ENCODE measurements at places on chromosomes 4 and X. TPM values are rescaled to one million over a fixed set of nuclear protein-coding genes. Genes with fewer than 3 reads are reported as not detected.

GRCh38 chrX:141760761-141761160 lies 62.2 kb upstream of the SPANXD start:
- no peak for DNase-seq

DNA sequence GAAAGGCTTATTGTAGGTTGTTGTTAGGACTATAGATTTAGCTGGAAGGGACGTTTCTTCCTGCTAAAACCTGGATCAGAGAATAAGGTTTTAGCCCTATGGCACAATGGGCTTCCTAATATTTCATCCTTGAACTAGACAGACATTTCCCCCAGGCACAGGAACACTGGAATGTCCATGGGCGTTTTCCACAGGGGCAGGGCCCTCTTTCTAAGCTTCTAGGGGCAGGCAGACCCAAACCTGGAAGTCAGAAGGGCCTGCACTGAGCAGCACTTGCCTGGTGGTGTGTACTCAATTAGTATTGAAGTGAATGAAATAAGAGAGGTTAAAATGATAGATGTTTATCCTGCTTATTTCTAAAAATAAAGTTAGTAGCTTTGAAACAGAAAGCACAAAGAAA lies 41.1 kb downstream of the CASP6 start:
- no peak for DNase-seq

DNA sequence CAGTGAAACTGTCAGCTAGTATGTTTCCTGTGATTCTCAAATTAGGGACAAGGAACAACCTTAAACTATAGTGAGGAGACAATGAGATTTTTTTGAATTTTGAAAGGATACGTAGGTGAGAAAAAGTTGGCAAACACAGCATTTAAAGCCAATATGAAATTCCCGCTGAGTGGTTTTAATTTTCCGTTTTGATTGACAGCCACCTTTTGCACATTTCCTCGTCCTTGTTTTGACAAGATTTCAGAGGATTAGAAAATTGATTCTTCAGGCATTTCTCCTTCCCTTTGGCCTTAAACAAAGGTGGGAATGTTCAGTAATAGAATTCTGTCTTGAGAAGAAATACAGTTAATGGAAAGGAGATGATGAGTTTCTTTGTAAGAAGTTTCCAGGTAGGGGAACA lies 52.2 kb downstream of the RAPGEF2 start:
- no peak for DNase-seq

Gene APELA
- total RNA-seq, result not detected

DNA sequence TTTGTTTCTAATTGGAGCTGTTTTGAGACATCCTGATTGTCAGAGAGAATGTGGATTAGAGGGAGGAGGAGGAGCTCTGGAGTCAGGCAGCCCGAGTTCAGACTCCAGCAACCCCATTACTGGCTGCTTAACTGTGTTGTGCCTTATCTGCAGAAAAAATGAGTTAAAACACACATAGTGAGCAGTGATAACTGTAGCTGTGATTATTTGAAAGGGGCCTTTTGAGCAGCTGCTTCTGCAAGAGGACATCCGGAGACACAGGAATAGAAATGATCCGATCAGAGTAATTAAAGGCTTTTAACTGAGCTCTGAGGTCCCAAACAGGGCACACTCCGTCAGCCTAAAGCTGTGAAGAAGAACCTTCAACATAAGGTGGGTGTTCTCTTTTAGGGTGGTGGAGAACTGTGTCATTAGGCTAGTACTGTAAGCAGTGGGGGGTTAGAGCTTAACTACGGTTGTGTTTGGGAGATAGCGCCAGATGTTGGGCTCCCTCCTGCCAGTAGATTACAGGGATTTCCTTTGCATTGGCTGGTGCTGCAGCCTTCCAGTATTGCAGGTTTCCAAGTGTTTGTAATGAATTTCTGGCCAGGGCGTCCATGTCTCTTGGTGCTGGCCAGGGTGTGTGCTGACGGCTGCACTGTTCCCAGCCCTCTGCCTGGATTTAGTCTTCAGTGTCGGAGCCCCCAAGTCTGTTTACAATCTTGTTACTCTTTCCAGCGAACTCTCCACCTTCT lies 24.3 kb downstream of the ADD1 start:
- no peak for DNase-seq

Gene TCP11X2
- total RNA-seq, result not detected

DNA sequence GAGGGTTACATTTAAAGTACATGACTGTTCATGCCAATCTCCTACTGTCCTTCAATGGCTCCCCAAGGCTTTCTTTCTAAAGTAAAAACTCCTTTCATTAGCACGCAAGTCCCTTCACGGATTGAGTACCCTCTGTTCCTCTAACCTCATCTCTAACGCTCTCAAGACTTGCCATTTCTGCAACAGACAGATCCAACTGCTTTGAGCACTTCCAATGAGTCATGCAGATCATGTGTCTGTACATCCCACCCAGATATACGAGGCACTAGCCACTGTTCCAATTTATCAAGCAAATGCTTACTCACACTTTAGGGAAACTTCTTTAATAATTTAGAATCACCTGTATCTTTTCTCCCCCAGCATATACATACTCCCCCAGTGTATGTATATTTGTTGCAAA lies 332.5 kb upstream of the ZFP42 start:
- no peak for DNase-seq

- DNase-seq, result no peak
Measured at GRCh38 chr4:141099326-141099725, 33.9 kb downstream of the RNF150 start.

Gene GAGE12H
- total RNA-seq, result not detected

- no peak for DNase-seq
Measured at GRCh38 chr4:836003-836511, 10.1 kb upstream of the CPLX1 start.

GRCh38 chrX:32170481-32170880 lies 1040.9 kb downstream of the DMD start:
- no peak for DNase-seq

DNA sequence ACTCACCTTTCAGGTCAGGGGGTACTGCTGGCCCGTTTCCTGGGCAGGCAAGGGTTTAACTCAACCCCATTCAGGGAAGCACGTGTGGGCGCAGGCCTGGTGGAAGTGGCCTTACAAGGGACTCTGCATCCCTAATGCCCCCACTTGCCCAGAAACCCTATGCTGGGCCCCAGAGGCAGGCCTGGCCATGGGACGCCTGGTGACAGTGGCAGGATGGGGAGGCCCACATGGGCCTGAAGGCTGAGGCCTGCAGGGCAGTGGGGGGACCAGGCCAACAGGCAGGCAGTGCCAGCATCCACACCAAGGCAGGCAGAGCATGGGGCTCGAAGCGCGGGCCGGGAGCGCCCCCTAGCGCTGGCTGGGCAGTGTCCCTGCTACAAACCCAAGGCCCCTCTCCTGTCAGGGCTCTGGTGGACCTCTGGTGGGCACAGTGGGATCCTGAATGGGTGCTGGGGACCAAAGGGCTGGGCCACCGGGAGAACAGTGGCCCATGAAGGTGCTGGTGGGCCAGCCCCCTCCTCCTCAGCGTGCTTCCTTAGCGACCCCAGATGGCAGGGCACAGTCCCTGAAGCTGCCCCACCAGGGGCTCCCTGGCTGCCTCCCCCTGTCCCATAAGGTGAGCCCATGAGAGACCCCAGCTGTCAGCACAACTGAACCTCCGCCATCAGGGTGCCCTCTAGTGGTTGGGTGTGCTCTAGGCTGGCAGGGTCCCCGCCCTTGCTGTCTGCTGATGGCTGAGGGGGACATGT lies 16.8 kb downstream of the FGFR3 start:
- peak; percentile 76 for DNase-seq

DNA sequence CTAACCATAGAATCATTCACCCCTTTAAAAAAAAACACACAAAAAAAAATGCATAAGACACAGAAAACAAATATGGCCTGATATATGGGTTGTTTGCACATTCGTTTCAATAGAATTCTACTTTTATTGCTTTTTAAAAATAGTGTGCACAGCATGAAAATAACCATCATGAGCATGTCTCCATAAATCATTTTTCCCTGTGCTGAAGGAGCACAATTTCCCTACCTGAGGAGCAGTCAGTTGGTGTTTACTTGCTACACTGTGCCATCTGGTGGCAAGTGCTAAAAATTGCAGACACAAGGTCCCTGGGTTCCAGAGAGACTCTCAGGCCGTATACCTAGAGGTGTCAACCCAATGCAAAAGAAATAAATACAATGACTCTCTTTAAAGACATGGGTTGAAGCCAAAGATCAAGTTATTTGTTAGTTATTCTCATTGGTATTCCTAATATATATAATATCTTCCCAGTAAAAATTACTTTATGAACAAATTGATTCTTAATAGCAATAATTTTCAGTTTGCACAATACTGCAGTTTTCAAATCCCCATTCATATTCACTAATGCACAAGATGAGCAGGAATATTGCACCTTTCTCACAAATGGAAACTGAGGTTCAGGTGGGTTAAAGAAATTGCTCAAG lies 551.4 kb downstream of the IQCM start:
- peak; percentile 41 for DNase-seq

- DNase-seq, result no peak
Measured at GRCh38 chrX:149471397-149471796, 33.7 kb downstream of the IDS start.

Gene FRG2
- total RNA-seq, result not detected

DNA sequence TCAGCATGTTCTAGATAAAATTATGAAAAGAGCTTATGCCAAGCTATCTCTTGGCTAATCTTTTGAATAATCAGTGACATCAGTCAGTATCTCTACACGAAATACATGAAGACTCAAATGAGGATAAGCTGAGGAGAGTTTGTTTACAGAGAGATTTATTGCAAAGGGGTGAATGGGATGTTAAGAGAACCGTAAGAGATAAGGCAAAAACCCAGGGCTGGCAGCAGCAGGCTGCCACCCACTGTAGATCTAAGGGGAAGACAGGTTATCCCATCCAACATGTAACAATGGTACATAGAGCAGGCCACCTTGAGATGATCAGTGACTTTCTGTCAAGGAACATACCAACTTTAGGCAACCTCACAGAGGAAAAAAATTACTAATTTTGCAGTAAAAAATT lies 432.1 kb upstream of the NR3C2 start:
- no peak for DNase-seq

- DNase-seq, result no peak
Measured at GRCh38 chr4:115356176-115356575, 242.8 kb upstream of the NDST4 start.

- DNase-seq, result no peak
Measured at GRCh38 chr4:82774711-82775171, 23.9 kb downstream of the SCD5 start.

GRCh38 chrX:55488006-55488592 lies 1.5 kb downstream of the USP51 start:
- no peak for DNase-seq

GRCh38 chr4:122784261-122784660 lies 42.4 kb upstream of the FGF2 start:
- DNase-seq, result no peak

GRCh38 chr4:74822603-74823002 lies 28.3 kb upstream of the BTC start:
- no peak for DNase-seq

Gene IL1RAPL1
- 0.10 TPM for total RNA-seq

GRCh38 chr4:148092316-148093014 lies 349.7 kb downstream of the NR3C2 start:
- DNase-seq, result no peak

Gene CD38
- total RNA-seq, result 2.6 TPM

DNA sequence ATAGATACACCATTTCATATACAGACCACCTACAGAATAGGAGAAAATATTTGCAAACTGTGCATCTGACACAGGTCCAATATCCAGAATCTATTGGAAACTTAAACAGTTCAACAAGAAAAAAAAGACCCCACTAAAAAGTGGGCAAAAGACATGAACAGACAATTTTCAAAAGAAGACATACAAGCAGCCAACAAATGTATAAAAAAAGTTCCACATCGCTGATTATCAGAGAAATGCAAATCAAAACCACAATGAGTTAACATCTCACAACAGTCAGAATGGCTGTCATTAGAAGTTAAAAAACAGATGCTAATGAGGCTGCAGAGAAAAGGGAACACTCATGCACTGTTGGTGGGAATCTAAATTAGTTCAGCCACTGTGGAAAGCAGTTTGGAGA lies 36.8 kb downstream of the KIAA0232 start:
- DNase-seq, result no peak

DNA sequence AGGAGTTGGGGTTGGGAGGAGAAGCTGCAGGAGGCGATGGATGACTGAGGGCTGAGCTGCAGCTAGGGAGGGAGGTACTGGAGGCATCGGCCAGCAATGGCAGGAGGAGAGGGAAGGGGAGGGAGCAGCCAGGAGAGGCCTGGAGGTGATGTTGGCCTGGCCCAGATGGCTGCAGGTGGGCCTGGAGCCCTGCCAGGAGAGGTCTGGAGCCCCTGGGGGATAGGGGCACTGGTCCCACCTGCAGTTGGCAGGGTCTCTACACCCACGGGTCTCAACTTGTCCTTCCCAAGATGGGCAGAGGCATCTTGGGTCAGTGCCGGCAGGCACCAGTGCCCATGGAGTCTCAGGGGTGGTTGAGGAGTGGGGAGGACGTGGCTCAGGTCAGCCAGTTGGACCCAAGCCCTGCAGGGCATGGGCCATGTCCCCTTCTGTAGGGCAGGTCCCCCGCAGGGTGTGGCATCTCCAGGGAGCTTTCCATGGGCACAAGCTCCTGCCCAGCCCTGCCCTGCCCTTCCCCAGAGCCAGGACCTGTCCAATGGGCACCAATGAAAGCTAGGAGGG lies 2.7 kb upstream of the MXD4 start:
- DNase-seq, result no peak

Gene RHOXF1
- total RNA-seq, result 0.45 TPM

DNA sequence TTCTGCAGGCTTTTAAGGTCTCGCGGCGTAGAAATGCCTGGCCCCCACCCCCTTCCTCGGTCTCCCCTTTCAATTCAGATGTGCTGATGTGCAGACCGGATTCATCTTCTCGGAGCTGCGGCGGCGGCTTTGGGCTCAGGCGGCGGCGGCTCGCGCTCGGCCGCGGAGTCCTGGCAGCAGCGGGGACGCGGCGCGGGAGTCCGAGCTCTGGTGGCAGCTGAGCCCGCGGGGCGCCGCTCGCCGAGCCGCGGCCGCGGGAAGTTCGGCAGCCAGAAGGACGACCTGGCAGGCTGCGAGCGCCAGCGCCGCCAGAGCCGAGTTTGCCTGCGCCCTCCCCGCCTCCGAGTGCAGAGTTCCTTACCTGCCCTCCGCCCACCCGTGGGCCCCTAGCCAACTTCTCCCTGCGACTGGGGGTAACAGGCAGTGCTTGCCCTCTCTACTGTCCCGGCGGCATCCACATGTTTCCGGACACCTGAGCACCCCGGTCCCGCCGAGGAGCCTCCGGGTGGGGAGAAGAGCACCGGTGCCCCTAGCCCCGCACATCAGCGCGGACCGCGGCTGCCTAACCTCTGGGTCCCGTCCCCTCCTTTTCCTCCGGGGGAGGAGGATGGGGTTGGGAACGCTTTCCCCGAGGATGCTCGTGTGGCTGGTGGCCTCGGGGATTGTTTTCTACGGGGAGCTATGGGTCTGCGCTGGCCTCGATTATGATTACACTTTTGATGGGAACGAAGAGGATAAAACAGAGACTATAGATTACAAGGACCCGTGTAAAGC lies 448 bp downstream of the TLL1 start:
- peak; percentile 18 for DNase-seq

- no peak for DNase-seq
Measured at GRCh38 chr4:26349496-26349895, 28.7 kb downstream of the RBPJ start.

Gene GUCY1B1
- total RNA-seq, result 5.8 TPM

- no peak for DNase-seq
Measured at GRCh38 chr4:168487282-168488035, 7.2 kb upstream of the DDX60L start.
